ENCODE measurements at places on chromosomes 2 and 18. TPM values are rescaled to one million over a fixed set of nuclear protein-coding genes. Genes with fewer than 3 reads are reported as not detected.

The SLC11A1 gene
- total RNA-seq = not detected

The NCKAP5 gene
- 0.43 TPM for total RNA-seq

- no peaks in the 10 kb centered on the region for H3K4me1 ChIP-seq
- H3K27ac ChIP-seq = no peak overlapping the region
- H3K36me3 ChIP-seq = no peaks in the 10 kb centered on the region
- no peaks in the 10 kb centered on the region for H3K27me3 ChIP-seq
- no peak overlapping the region for H3K4me3 ChIP-seq
Measured at GRCh38 chr2:239959059-239959971, 65.8 kb downstream of the NDUFA10 start.

DNA sequence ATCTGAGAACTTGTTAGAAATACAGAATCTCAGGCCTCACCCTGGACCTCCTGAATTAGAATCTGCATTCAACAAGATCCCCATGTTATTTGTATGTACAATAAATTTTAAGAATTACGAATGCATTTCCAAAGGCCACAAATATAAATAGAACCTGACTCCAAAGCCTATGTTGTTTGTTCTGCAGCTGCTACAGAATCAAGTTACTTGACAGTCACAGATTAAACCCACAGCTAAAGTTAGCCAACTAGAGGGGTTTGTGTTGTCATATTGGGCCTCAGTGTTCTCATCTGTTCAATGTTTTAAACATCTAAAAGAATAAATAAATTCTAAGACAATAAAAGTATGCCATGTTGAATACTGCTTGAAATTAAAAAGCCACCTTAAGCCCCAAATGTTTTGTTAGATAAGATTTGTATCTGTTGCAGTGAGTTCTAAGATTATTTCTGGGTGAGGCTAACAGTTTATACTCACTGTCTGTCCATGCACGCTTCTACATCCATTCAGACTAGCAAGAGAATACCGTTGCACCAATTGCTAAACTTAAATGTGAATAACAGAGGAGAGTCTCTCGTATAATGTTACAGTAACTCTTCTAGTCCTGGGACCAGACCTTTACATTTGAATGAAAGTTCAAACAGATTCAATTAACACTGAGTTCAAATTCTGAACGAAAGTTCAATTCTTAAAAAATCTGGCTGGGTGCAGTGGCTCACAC is 200.4 kb downstream of the MEMO1 start:
- no peaks in the 10 kb centered on the region for H3K27me3 ChIP-seq
- H3K4me1 ChIP-seq = no peaks in the 10 kb centered on the region
- DNase-seq = no peak
- no peak overlapping the region for H3K27ac ChIP-seq
- no peak overlapping the region for H3K4me3 ChIP-seq
- no peaks in the 10 kb centered on the region for H3K36me3 ChIP-seq

DNA sequence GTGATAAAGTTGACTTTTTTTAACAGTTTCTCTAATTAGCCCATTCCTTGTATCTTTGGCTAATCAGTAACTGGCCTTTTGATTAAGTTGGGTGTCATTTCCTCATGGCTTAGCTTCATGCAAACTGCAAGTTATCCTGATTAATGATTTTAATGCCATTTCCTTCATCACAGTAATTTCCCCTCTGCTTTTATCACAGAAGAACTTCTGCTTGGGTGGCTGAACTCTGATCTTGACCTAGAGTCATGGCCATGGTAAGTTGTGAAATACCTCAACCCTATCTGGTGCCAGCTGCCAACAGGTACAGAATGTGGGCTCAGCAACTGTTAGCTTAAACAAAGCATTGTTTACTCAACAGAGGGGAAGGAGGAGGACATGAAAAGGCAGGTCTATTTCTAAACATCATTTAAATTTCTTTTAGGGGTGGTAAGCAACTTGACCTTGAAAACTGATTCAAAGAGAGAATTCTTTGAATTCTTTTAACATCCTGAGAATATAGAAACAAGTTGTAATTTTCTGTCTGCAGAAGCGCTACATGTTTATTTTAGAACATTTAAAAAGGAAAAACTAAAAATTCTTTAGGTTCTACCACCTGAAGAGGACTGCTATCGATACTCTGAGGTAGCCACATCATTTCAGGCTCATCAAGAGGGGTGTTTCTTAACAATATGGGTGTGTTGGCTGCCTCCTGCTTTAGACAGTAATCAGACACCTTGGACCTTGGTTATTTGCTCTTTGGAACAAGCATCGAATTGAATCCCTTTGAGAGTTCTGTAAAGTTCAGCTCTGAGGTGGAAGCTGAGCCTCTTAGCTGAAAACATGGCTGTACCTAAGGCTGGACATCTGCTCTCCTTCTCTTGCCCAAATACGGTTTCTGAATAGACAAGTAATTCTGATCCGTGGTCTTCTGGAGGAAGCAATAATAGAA is 39.7 kb downstream of the ANXA4 start:
- no peak for DNase-seq
- no peak overlapping the region for H3K27ac ChIP-seq
- H3K4me3 ChIP-seq = no peak overlapping the region
- no peaks in the 10 kb centered on the region for H3K36me3 ChIP-seq
- no peaks in the 10 kb centered on the region for H3K27me3 ChIP-seq
- H3K4me1 ChIP-seq = no peaks in the 10 kb centered on the region

- no peaks in the 10 kb centered on the region for H3K4me1 ChIP-seq
- no peak for DNase-seq
- H3K36me3 ChIP-seq = peaks cover 19% of the 10 kb centered on the region
- no peak overlapping the region for H3K4me3 ChIP-seq
Measured at GRCh38 chr18:55235094-55235461, 275.8 kb upstream of the CCDC68 start.

DNA sequence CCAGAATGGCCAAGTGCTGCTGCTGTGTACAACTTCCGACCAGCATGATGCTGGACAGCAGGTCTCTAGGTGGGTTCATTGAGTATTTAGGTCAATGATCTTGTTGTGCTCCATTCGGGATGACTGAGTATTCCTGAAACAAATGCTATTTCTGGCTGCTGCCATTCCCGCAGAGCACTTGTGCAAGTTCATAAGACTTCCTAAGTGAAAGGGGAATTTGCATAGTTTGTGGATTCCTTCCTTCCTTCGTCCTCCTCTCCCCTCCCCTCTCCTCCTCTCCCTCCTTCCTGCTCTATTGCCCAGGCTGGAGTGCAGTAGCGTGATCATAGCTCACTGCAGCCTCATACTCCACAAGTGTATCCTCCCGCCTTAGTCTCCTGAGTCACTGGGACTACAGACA is 40.4 kb downstream of the LDLRAD4 start:
- no peaks in the 10 kb centered on the region for H3K36me3 ChIP-seq
- DNase-seq = no peak
- no peak overlapping the region for H3K27ac ChIP-seq
- peaks cover 13% of the 10 kb centered on the region for H3K4me1 ChIP-seq
- no peak overlapping the region for H3K4me3 ChIP-seq
- no peaks in the 10 kb centered on the region for H3K27me3 ChIP-seq

DNA sequence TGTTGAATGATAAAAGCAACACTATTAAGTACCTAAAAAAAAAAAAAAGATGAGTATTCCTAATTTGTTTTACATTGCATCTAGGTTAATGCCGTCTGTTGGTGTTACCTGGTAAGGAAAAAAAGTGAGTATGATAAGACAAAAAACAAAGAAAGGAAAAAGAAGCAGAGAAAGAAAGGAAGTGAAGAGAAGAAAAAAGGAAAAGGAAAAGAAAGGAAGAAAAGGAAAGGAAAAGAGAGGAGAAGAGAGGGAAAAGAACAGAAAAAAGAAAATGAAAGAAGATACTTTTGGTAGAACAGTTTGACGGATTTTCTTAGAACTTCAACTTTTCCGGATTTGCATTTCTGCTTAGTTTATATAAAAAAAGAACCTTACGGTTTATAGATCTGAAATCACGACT is 387.9 kb downstream of the METTL4 start:
- no peaks in the 10 kb centered on the region for H3K27me3 ChIP-seq
- no peaks in the 10 kb centered on the region for H3K36me3 ChIP-seq
- H3K4me1 ChIP-seq = no peaks in the 10 kb centered on the region
- no peak overlapping the region for H3K4me3 ChIP-seq

- no peak overlapping the region for H3K27ac ChIP-seq
- H3K36me3 ChIP-seq = no peaks in the 10 kb centered on the region
- DNase-seq = no peak
- peaks cover 22% of the 10 kb centered on the region for H3K4me1 ChIP-seq
- no peak overlapping the region for H3K4me3 ChIP-seq
- H3K27me3 ChIP-seq = no peaks in the 10 kb centered on the region
Measured at GRCh38 chr2:104501342-104501741, 352.6 kb upstream of the POU3F3 start.

DNA sequence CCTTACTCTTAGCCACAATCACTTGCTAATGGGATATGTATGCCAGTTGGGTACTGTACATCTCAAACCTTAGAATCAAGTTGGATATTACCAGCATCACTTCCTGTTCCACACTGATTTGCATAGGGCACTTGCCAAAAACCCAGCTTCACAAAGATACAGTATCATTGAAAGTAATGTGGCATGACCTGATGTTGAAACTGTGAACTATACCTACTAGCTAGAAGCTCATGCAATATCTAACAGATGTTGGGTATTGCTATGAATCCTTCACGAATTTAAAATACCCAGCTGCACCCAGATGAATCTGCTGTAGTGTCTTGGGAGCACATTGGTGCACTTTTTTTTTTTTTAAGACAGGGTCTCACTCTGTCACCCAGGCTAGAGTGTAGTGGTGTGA is 6.5 kb upstream of the STAMBP start:
- no peaks in the 10 kb centered on the region for H3K4me1 ChIP-seq
- H3K27ac ChIP-seq = no peak overlapping the region
- H3K27me3 ChIP-seq = peaks cover 30% of the 10 kb centered on the region
- no peak overlapping the region for H3K4me3 ChIP-seq

DNA sequence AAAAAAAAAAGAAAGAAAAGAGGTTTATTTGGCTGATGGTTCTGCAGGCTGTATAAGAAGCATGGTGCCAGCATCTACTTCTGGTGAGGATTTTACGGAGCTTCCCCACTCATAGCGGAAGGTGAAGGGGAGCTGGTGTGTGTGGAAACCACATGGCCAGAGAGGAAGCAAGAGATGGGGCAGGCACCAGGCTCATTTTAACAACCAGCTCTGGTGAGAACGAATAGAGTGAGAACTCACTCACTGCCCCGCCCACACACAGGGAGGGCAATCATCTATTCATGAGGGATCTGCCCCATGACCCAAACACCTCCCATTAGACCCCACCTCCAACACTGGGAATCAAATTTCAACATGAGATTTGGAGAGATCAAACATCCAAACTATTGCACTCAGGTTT is 68.5 kb downstream of the MOGAT1 start:
- H3K36me3 ChIP-seq = no peaks in the 10 kb centered on the region
- H3K4me1 ChIP-seq = peaks cover 7% of the 10 kb centered on the region
- H3K27me3 ChIP-seq = peaks cover 27% of the 10 kb centered on the region
- no peak overlapping the region for H3K4me3 ChIP-seq

DNA sequence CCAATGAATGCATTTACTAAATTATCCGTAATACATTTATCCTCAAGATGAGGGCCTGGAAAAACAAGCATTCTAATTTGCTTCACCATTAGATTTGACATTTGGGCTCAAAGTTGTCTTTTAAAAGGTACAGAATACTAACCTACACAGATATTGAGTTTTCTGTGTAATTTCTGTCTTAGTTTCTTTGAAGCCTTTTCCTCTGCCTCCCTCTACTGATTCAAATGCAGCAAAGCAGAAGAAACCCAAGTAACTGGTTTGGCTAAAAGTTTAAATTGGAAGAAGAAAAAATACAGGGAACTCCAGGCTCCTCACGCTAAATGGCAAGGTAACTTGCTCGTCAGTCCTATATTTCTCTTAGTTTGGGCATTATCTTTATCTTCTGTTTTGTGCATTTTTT is 53.3 kb upstream of the SLC5A7 start:
- peaks cover 4% of the 10 kb centered on the region for H3K4me1 ChIP-seq
- no peaks in the 10 kb centered on the region for H3K36me3 ChIP-seq
- peak; percentile 32 for DNase-seq
- no peaks in the 10 kb centered on the region for H3K27me3 ChIP-seq
- no peak overlapping the region for H3K4me3 ChIP-seq

DNA sequence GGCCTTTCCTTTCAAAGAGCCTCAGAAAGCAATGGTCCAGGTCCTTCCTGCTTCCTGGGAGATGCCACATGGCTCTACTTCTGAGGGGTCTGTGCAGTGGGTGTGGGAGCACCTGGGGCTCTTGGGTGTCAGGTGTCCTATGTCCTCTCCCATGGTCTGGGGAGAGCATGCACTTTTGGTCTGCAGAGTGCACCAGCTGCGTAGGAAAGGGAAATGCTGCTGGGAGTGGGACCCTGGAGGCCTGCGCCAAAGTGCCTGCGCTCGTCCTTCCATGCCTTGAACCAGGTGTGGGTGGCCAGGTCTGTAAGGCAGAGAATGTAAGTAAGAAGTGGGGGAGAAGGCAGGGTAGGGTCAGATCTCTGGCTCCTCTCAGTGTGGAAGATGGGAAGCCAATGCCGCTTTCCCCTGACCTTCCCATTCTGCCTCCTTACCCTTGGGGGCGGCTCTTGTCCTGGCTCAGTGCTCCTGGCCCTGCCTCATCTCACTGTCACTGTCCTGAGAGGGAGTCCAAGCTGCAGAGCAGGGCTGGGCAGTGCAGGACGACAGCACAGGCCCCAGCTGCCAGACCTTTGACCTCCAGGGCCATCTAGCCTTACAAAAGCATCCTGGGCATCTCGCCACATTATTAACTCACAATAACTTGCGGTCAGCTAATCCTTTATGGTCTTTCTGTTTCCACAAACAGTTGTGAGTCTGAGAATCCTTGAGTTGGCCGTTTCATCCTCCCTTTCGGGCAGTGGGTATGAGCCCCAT is 6.6 kb upstream of the PROM2 start:
- DNase-seq = no peak
- no peak overlapping the region for H3K27ac ChIP-seq
- no peak overlapping the region for H3K4me3 ChIP-seq
- no peaks in the 10 kb centered on the region for H3K27me3 ChIP-seq
- H3K36me3 ChIP-seq = no peaks in the 10 kb centered on the region
- no peaks in the 10 kb centered on the region for H3K4me1 ChIP-seq

GRCh38 chr18:22169889-22170420 is 566 bp downstream of the GATA6 start:
- DNase-seq = no peak
- H3K27me3 ChIP-seq = peaks cover 100% of the 10 kb centered on the region
- no peak overlapping the region for H3K27ac ChIP-seq

DNA sequence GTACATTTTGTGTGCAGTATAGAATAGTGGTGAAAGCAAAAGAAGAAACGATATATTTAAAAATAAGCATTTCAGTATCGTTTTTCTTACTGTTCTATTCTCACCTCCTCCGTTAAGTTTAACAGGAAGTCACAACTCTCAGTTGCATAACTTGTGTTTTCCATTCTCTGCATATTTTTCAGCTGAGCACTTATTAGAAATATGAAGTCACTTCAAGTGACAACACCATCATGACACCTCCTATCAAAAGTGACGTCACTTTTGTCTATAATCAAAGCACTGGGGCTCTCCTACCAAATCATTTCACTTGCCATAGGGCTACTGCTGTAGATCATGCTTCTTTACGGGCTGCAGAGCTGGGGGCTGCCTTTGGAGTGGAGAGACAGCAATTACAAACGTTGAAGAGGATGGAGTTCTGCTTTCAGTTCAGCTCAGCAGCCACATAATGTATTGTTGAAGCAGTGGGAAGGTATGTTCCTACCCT is 36.3 kb downstream of the STAT4 start:
- H3K27ac ChIP-seq = no peak overlapping the region
- H3K36me3 ChIP-seq = no peaks in the 10 kb centered on the region
- H3K4me3 ChIP-seq = no peak overlapping the region

- H3K36me3 ChIP-seq = no peaks in the 10 kb centered on the region
- no peak overlapping the region for H3K4me3 ChIP-seq
- peaks cover 28% of the 10 kb centered on the region for H3K4me1 ChIP-seq
- no peak overlapping the region for H3K27ac ChIP-seq
- DNase-seq = no peak
- no peaks in the 10 kb centered on the region for H3K27me3 ChIP-seq
Measured at GRCh38 chr2:163474319-163474744, 261.5 kb downstream of the FIGN start.
